ENCODE measurements at places on chromosomes 3 and 15. TPM values are rescaled to one million over a fixed set of nuclear protein-coding genes. Genes with fewer than 3 reads are reported as not detected.

Gene ROPN1B
- not detected for total RNA-seq

DNA sequence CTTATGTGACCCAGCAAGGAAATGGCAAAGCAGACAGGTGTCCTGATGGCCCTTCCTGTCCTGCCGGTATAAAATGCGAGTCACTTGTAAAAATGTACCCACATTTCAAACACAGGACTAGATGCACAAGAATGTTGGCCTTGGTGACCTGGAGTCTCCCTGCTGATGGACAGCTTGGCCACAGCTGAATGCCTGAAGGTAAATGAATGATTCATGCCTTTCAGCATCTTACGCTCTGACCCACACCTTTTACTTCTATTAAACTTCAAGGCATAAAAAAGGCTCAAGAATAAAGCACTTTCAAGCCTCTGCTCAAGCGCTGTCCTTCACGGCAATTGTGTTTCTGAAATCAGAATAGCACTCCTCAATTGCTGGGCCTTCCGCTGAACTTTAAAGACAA lies 228.0 kb upstream of the SLCO3A1 start:
- H3K4me3 ChIP-seq = no peak overlapping the region
- DNase-seq = no peak
- H3K36me3 ChIP-seq = no peaks in the 10 kb centered on the region
- H3K27ac ChIP-seq = no peak overlapping the region
- H3K27me3 ChIP-seq = no peaks in the 10 kb centered on the region

Gene PDIA3
- 336 TPM for total RNA-seq

GRCh38 chr3:23811185-23811527 lies 5.4 kb downstream of the UBE2E1 start:
- H3K27ac ChIP-seq = peak overlapping the region; percentile 24
- H3K36me3 ChIP-seq = no peaks in the 10 kb centered on the region
- no peak for DNase-seq
- peak overlapping the region; percentile 60 for H3K4me3 ChIP-seq
- peaks cover 45% of the 10 kb centered on the region for H3K4me1 ChIP-seq
- no peaks in the 10 kb centered on the region for H3K27me3 ChIP-seq

Gene LIPC
- 0.47 TPM for total RNA-seq

- peak overlapping the region; percentile 59 for H3K4me3 ChIP-seq
- peak overlapping the region; percentile 92 for H3K27ac ChIP-seq
- H3K4me1 ChIP-seq = peaks cover 18% of the 10 kb centered on the region
- no peaks in the 10 kb centered on the region for H3K27me3 ChIP-seq
- H3K36me3 ChIP-seq = no peaks in the 10 kb centered on the region
Measured at GRCh38 chr3:48088749-48089466, 72.7 kb upstream of the MAP4 start.

Gene GPR149
- total RNA-seq = not detected

DNA sequence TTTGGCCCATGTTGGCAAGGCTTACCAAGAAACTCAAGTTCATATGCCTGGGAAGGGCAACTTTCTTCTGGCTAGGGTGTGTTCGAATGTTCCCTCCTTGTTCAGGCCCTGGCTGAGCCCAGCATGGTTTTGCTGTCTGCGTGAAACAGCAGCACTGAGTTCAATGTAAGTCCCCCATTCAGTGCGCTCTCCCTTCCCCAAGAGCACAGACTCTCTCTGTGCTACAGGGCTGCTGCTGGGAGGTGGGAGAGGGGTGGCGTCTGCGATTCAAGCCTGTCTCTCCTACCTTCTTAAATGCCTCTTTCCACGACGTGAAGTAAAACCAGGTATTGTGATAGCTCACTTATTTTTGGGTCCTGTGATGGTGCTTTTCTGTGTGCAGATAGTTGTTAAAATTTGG lies 289.3 kb upstream of the GOLIM4 start:
- no peaks in the 10 kb centered on the region for H3K4me1 ChIP-seq
- DNase-seq = no peak
- H3K27ac ChIP-seq = no peak overlapping the region
- no peak overlapping the region for H3K4me3 ChIP-seq
- no peaks in the 10 kb centered on the region for H3K27me3 ChIP-seq

DNA sequence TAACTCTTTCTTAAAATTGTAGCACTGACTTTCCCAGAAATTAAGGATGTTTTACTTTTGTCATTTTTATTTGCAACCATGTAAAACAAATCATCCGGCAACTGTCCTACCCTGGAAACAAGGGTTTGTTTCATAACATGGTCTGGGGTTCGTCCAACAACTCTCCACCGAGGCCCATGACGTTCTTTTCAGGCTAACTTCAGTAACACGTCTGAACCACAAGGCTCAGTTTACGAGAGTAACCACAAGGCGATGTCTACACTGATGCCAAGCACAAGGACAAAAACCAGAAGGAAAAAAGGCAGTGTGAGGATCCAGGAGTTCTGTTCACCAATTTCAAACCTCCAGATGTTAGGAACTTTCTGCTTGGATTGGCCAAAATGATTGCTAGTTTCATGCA lies 546.1 kb downstream of the NTRK3 start:
- H3K4me3 ChIP-seq = no peak overlapping the region
- no peaks in the 10 kb centered on the region for H3K4me1 ChIP-seq
- DNase-seq = no peak
- H3K27me3 ChIP-seq = no peaks in the 10 kb centered on the region
- H3K27ac ChIP-seq = no peak overlapping the region

GRCh38 chr3:120162400-120162799 lies 68.2 kb upstream of the GSK3B start:
- H3K4me3 ChIP-seq = no peak overlapping the region
- no peak overlapping the region for H3K27ac ChIP-seq
- H3K36me3 ChIP-seq = no peaks in the 10 kb centered on the region

- H3K27me3 ChIP-seq = no peaks in the 10 kb centered on the region
- no peak overlapping the region for H3K27ac ChIP-seq
- DNase-seq = no peak
- H3K4me1 ChIP-seq = no peaks in the 10 kb centered on the region
- H3K36me3 ChIP-seq = no peaks in the 10 kb centered on the region
Measured at GRCh38 chr3:4061783-4062360, 241.3 kb upstream of the SETMAR start.

GRCh38 chr3:47362701-47363100 lies 18.1 kb upstream of the PTPN23 start:
- peaks cover 11% of the 10 kb centered on the region for H3K4me1 ChIP-seq
- H3K36me3 ChIP-seq = no peaks in the 10 kb centered on the region

- no peaks in the 10 kb centered on the region for H3K36me3 ChIP-seq
- H3K4me3 ChIP-seq = no peak overlapping the region
- no peak for DNase-seq
- H3K27ac ChIP-seq = no peak overlapping the region
Measured at GRCh38 chr3:99698932-99699331, 60.5 kb downstream of the COL8A1 start.

GRCh38 chr3:127784865-127785710 lies 37.2 kb downstream of the MGLL start:
- no peaks in the 10 kb centered on the region for H3K27me3 ChIP-seq
- no peaks in the 10 kb centered on the region for H3K36me3 ChIP-seq
- H3K4me1 ChIP-seq = no peaks in the 10 kb centered on the region

- DNase-seq = no peak
- H3K36me3 ChIP-seq = no peaks in the 10 kb centered on the region
- no peaks in the 10 kb centered on the region for H3K4me1 ChIP-seq
Measured at GRCh38 chr15:36644191-36644896, 64.9 kb downstream of the CDIN1 start.

- H3K36me3 ChIP-seq = no peaks in the 10 kb centered on the region
- no peaks in the 10 kb centered on the region for H3K4me1 ChIP-seq
- no peak overlapping the region for H3K4me3 ChIP-seq
- no peaks in the 10 kb centered on the region for H3K27me3 ChIP-seq
Measured at GRCh38 chr3:10777627-10778026, 38.4 kb upstream of the SLC6A11 start.

GRCh38 chr15:49154799-49155109 lies 645 bp downstream of the COPS2 start:
- peak overlapping the region; percentile 92 for H3K27ac ChIP-seq
- DNase-seq = peak; percentile 4
- H3K4me3 ChIP-seq = peak overlapping the region; percentile 73
- H3K4me1 ChIP-seq = peaks cover 43% of the 10 kb centered on the region

DNA sequence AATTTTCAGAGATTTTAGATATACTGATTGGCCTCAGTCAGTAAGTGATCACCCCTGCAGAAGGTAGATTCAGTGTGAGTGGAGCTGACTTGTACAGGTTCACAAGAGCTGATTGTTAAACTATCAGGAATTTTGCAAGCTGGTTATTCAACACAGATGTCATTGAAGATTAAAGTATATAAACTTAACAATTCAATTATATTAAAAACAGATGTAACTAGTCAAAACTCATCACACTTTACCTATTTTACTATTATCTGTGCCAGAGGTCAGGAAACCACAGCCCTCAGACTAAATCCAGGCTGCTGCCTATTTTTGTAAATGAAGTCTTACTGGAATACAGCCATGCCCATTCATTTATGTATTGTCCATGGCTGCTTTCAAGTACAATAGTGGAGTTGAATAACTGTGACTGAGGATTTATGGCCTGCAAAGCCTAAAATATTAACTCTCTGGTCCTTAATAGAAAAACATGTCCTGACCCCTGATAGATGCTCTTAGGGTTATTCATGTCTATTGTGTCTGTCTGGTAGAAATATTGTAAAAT lies 429.3 kb upstream of the PDZRN3 start:
- H3K4me3 ChIP-seq = no peak overlapping the region
- no peaks in the 10 kb centered on the region for H3K27me3 ChIP-seq
- H3K4me1 ChIP-seq = no peaks in the 10 kb centered on the region
- H3K27ac ChIP-seq = no peak overlapping the region

GRCh38 chr3:126816986-126817777 lies 113.1 kb downstream of the CHCHD6 start:
- no peak overlapping the region for H3K27ac ChIP-seq
- H3K4me3 ChIP-seq = no peak overlapping the region
- DNase-seq = no peak
- no peaks in the 10 kb centered on the region for H3K36me3 ChIP-seq
- H3K4me1 ChIP-seq = no peaks in the 10 kb centered on the region
